ENCODE measurements at places on chromosomes 6 and 20.
A peak's percentile ranks its signal among the peaks of the same experiment; 100 is the strongest.

DNA sequence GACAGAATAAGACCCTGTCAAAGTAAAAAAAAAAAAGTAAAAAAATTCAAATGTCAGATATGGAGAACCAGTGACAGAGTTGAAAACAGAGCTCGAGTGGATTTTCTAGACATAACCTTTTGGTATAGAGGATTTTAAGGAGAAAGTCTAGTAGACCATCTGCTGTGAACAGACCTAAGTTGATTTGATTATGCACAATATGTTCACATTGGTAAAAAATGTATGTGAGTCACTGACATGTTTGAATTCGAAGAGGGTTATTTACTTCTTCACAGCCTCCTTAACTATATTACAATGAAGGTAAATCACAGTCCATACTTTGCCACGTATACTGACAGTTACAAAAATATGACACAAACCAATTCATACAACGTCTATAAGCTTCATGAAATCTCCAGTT, 7.4 kb downstream of the TINAG start:
- DNase-seq: no peak

DNA sequence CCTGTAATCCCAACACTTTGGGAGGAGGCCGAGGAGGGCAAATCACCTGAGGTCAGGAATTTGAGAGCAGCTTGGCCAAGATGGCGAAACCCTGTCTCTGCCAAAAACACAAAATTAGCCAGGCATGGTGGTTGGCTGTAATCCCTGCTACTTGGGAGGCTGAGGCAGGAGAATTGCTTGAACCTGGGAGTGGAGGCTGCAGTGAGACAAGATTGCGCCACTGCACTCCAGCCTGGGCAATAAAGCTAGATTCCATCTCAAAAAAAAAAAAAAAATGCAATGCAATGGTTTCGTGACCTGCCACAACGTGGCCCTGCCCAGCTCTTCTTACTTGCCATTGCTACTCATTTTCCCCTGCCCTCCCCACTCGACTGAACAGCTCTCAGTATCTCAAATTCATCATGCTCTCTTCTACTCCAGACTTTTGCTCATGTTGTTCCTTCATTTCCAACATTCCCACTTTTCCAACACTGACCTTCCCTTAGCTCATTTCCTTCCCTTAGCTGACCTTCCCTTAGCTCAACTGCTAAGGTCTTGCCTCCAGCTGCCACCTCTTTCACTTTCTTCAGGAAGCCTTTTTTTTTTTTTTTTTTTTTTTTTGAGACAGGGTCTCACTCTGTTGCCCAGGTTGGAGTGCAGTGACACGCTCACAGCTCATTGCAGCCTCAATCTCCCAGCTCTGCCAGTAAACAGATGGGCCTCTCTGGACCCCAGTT, 2.1 kb upstream of the MTHFD1L start:
- DNase-seq: no peak

- DNase-seq: no peak
These were observed 22.5 kb upstream of the C6orf58 start for GRCh38 chr6:127554435-127555006.

DNA sequence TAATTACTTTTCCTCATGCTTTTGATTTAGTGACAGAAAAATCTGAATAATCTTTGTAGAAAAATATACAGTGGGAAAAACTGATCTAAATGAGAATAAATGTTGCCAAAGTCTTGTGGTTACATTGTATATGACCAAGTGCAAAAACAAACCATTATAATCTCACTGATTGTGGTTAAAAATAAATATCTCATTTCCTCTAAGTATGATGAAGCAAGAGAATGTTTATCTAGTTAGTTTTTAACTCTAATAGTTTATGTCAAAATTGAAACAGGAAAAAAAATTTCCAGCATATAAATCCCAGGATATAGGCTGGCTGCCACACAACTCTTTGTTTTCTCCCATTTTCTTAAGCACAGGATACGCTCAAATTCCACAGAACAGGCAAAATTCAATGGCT, 392.7 kb upstream of the ID4 start:
- no peak for DNase-seq

DNA sequence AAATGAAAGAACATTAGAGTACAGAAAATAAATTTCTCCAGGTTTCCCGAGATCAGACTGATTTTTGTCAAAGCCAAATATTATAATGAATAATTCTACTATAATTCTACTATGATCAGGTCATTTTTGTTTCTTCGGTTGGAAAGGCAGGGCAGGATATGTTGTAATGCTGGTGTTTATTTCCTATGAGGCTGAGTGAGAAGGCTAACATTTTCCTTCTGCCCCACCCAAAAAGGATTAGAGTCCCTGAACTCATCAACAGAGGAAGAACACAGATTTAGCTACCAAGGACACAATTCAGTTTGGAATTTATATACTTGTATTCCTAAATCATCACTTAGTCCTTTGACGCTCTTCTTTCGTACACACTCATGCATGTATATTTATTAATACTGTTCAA, 318.9 kb downstream of the SYNE1 start:
- no peak for DNase-seq

- no peak for DNase-seq
These were observed 118.2 kb downstream of the ADAT2 start for GRCh38 chr6:143332153-143332845.

DNA sequence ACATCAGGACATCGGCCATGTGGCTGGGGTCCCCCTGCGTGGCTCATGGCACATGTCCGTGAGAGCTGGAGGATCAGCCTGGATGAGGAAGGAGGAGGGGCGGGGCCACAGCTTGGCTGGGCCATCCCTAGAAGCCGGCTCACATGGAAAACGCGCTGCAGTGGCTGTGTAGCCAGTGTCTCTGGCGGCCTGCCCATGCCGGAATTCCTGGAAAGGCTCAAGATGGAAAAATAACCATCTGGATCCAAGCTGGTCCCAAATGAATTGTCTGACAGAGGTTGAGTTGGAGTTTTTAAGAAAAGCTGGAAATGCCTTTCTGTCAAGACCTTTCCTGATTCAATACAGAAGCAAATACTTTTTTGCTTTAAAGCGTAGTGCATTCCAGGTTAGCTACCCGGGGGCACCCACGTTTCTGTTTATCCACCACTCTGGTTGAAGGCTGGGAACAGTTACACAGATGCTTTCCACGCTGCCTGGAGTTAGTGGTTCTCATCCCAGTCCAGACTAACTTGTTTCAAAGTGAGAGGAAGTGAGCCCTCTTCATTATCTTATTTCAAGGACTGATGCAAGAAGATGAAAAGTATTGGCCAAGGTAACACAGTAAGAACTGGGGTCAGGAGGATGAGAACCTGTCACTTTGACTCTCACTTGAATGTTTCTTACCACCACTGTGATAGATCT, 99.0 kb downstream of the GMPR start:
- no peak for DNase-seq

DNA sequence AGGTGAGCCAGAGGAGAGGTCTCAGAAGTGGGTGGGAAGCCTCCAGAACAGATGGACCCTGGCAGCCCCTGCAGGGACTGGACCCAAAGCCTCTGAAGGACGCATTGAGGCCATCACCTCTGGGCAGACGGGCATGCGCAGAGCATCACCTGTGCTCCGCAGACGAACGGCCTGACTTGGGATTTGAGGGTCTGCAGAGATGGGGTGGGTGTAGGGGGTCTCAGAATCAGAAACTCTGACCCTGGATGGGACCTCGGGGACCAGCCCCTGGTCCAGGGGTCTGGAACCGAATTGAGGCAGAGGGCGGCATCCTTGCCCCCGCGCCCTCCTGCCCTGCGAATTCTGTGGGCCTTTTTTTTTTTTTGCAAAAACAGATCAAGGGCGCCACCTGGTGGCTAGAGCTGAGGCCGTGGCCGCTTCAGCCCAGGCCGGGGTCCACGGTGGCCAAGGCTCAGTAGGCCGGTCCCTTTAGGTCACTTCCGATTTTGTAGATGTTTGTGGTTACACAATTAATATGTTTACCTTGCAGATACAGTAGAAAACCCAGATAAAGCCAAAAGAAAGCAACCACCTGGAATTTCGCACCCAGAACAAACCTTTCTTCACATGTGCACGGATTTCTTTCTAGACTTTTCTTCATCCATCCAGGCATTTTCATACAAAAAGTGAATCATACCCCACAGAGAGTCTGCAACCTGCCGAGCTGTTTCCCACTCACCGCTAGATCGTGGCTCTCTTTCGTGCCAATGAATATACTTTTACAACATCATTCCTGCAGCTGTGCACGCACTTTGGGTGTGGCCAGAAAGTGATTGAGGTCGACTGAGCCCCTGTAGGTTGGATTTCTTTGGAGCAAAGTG, 25.9 kb downstream of the ZBP1 start:
- peak; percentile 45 for DNase-seq

- no peak for DNase-seq
These were observed 25.4 kb downstream of the PTK7 start for GRCh38 chr6:43101497-43101896.

DNA sequence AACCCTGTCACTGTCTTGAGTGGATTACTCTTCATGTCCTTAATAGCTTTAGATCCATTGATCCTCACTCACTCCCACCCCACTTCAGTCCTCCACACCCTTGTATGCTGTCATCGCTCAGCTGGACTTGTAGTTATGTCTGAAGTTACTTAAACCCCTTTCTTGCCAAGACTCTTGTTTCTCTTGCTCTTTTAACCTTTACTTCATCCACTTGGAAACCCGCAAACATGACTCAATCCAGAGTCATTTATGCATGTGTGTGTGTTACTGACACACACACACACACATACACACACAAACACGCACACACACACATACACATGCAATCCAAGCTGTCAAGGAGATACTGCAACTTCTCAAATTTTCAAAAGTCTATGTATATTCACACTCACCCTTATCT, 341.8 kb downstream of the SYNE1 start:
- DNase-seq: no peak

DNA sequence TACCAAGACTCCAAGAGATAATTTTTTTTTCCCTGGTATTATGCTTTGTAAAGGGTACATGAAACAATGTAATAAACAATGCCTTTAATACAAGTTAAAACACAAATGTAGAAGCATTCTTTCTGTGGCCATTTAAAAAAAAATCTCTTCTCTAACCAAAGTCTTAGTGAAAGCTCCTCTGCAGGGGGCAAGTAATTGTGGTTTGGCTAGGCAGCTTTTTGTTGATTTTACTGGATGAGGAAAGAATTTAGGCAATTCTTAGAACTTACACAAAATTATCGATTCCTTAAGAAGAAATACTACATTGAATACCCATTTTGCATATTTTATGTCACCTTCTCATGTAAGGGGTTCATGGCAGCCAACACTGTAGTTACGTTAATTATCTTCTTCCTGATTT, 12.4 kb downstream of the TFB1M start:
- no peak for DNase-seq

GRCh38 chr20:18031888-18032509, 25.7 kb downstream of the OVOL2 start:
- DNase-seq: no peak

DNA sequence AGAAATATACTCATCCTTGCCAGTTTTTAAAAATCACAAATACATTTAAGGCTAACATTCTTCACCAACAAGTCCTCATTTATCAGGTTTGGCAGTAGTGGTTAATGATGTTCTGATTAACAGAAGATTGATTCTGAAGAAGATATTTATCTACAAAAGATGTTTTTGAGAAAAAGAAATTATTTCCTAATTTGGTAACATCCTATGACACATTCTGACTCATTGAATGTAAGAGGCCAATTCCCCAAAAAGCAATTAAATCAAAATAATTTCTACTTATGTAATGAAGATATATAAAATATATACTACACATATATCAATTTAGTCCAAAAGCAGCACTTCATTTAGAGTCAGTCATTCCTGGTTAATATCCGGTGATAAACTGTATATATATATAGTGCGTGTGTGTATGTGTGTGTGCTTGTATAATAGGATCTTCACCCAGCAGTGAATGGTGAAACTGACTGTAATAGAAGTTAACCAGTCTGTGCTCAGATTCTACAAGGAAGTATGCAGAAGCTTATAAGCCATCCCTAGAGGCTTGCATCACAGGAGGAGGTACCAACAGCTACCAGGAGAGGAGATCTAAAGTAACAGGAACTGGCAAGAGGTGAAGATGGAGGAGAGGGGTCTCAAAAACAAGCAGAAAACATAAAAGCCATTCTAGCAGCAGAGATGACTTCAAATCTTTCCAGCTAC, 82.9 kb upstream of the MARCKS start:
- DNase-seq: no peak

DNA sequence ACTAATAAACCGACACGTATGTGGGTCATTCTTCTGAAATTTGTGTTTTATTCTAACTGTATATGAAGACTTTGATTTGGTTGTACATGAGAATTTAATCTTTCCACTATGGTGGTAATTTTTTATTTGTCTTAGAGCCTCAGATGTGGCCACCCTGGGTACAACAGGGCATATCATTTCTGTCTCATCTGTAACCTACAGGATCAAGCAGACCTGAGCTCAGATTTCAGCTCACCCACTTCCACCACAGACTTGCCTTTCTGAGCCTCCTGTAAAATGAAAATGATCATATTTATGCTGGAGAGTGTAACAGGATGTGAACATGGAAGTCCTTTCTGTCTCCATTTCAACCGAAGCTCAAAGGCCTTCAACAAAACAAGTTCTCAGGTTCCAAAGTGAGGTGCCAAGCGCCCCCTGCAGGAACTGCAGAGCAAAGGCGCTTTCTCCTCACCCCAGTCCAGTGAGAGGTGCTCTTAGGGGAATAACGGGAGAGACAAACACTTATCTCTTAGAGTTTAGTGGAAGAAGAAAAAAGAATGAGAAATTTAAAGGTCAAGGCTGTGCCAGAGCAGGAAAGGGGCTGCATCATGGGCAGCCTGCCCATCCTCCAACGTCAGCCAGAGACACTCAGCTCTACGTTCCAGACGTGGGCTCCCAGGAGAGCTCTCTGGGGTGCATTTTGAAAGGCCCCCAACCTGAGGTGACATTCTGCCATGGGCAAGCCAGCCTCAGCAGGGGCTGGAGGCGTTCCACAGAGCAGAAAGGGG, 23.0 kb upstream of the CD24 start:
- peak; percentile 17 for DNase-seq

- no peak for DNase-seq
These were observed 89.3 kb downstream of the JPH2 start for GRCh38 chr20:44097521-44098255.

GRCh38 chr6:92534109-92534508, 885.2 kb downstream of the EPHA7 start:
- DNase-seq: no peak

GRCh38 chr20:58408603-58409246, 19.7 kb downstream of the VAPB start:
- DNase-seq: no peak

- no peak for DNase-seq
These were observed 30.4 kb upstream of the CD93 start for GRCh38 chr20:23116311-23117089.

DNA sequence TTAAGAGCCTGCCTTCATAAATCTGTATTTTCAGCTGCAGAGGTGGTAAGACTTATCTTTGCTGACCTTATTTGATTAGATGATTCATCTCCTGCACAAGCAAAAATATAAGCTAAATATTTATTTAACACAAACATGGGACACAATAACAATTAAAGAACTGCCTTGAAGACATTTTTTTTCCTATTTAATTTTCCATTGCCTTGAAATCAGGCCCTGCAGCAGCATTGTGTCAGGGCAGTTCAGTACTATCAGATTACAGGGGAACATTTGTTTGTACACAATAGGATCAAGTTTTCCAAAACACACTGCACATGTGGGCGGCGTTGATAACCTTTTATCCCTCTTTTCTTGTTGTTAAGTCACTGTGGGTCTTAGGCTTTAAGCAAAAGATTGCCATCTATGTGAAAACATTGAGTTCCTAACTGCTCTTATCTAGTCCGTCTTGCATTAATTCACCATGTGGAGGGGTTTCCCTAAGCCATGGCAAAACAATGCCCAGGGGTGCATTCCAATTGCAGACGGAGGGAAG, 7.4 kb downstream of the ADGRF5 start:
- no peak for DNase-seq

- DNase-seq: no peak
These were observed 96.2 kb downstream of the TENT5A start for GRCh38 chr6:81656231-81656630.

Measured in stimulated activated CD4-positive, alpha-beta T cell treated with anti-CD3 and anti-CD28 coated beads, Interleukin-12 subunit alpha, Interleukin-12 subunit beta, amount 100 ng/mL, for 24 hours (primary cell).